ENCODE measurements at places on chromosomes 11 and 22.

DNA sequence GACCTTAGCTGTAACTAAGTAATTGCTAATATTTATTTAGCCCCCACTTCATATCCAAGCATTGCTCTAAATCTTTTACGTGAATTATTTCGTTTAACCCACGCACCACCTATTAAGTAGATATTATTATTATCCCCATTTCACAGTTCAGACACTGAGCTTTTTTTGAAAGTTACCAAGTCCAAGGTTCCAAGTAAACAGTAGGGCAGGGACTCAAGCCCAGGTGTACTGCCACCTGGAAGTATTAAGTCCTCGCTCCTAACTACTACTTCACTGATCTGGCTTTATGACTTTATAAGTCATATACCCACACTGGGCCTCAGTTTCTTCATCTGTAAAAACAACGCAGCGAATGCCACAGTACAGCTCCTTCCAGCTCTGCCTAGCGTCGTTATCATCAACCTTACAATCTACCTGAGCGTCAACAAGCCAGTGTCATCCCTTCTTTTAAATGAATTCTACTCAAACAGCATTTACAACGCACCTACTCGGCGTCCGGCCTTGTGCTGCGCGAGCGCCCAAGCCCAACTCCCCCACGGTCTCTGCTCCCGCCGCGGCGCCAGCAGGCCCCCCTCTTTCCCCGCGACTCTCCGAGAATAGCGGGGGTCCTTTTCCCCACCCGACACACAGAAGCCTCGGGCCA, 624 bp downstream of the TMEM41B start:
- no peak for DNase-seq

- DNase-seq, result no peak
Measured at GRCh38 chr11:8693010-8693551, 10.5 kb downstream of the RPL27A start.

DNA sequence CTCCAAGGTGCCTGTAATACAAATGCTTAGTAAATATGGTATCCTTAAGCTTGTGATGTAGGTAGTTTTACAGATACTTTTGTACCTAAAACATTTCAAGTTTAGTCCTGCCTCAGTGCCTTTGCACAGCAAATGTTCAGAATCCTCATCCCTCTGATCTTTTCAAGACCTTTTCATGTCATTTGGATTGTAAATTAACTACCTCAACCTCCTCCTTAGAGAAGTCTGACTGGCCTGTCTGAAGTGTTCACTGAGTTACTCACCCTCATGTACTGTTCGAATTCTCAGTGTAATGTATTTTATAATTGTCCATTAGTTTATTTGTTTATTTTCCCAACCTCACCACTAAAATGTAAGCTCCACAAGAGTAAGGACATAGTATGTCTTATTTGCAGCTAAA, 147.5 kb downstream of the ELP4 start:
- DNase-seq, result no peak

- no peak for DNase-seq
Measured at GRCh38 chr11:80441821-80442220, 1001.0 kb upstream of the TENM4 start.

GRCh38 chr11:11318961-11319360, 34.1 kb downstream of the CSNK2A3 start:
- DNase-seq, result no peak

DNA sequence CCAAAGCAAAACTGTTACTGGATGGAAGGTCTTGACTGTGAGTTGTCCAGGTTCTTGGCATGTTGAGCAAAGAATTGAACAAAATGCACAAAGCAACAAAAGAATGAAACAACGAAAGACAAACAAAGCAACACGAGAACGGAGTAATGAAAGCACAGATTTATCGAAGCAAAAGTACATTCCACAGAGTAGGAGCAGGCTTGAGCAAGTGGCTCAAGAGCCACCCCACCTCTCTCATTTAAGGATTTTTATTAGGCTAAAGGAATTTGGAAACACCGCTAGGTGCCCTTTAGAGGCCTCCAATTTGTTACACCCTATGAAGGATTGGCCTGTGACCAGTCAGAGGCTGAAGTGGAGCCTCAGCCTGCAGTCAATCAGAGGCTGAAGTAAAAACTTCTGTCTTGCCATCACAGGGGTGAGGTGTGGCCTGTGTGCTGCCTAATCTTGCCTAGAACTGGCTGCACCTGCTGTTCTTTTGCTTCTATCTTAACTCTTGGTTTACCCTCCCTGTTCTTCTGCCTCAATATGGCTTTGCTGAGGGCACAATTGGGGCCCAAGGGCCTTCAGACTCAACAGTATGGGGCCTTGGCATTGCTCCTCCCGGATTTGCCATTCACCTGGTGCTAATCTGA, 59.4 kb upstream of the FTH1 start:
- DNase-seq, result no peak

DNA sequence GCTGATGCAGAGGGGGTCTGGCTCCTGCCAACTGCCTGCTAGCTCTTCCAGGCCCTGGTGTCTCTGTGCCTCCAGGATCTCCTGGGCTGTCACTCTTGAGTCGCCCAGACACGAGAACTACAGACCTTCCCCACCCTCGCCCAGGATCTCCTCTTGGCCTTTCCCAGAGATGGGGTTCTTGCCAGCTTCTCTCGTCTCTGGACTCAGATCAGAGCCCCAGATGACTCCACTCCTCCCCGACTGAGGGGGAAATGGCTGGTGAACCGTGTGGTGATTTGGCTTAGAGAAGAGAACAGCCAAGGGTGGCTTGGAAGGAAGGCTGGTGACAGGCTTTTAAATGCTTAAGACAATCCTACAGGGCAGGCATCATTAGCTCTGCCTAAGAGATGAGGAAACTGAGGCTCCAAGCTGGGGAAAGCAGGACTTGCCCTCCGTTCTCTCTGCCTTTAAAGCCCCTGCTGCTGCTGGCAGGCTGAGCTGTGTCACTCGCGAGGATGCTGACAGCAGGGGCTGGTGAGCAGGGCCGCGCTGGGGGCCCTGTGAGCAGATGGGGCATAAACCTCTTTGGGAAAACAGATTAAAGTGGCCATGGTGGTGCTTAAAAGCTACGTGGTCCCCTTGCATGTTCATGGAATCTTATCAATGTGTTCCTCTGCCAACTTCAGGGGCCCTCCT, 90.3 kb upstream of the THY1 start:
- peak; percentile 90 for DNase-seq

DNA sequence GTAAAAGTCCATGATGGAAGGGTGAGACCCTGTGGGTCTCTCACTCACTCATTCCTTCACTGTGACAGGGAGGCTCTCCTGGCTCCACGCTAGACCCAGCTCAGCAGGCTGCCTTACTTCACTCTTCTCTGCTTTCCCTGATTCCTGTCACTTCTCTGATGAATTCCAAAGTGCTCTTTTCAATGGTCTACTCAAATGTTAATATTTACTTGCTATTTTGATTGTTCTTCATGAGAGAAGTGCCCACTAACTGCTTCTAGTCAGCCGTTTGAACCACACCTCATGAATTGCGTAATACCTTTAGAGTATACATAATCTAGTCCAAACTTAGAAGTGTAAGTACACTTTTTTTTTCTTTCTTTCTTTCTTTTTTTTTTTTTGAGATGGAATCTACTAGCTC, 1350.2 kb upstream of the RAG2 start:
- no peak for DNase-seq

DNA sequence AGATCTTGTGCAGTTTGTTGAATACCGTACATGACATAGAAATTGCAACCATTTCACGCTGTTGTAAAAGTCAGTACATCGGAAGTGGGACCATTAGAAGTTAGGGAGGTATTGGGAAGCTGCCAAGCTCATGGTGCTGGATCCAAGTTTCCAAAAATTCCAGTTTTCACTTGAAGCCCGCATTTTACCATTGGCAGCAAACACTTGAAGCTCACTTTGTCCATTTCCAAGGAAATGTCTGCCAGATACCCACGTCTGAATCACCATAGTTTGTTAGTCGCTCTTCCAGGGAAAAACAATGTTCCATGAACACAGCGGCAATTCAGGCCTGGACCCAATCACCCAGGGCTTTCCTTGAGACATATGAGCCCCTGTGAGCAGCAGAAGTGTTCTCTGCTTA, 22.6 kb upstream of the PARVB start:
- DNase-seq, result no peak

GRCh38 chr11:76664578-76665061, 5.9 kb downstream of the LRRC32 start:
- no peak for DNase-seq

GRCh38 chr11:96045622-96046456, 121.9 kb upstream of the MTMR2 start:
- DNase-seq, result peak; percentile 33

GRCh38 chr11:133681901-133682300, 149.6 kb upstream of the OPCML start:
- DNase-seq, result peak; percentile 85
